ENCODE measurements at places on chromosomes 4 and X.

GRCh38 chr4:109276482-109277095, 25.9 kb downstream of the COL25A1 start:
- no peak for DNase-seq

DNA sequence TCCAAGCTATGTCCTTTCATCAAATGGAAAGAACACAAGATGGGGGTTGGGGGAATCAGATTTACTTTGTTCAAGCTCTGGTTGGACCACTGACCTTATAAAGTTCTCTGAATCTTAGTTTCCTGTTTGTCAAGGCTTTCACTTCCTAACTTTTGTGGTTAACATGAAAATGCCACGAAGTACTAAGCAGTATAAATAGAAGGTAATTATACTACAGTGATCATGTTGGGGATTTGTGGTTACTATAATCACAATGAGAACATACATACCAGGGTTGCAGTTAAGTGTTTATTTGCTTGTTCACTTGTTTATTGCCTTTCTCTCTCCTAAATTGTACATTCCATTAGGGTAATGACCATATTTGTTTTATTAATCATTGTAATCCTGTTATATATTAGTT, 53.2 kb downstream of the SPRY1 start:
- DNase-seq = no peak

DNA sequence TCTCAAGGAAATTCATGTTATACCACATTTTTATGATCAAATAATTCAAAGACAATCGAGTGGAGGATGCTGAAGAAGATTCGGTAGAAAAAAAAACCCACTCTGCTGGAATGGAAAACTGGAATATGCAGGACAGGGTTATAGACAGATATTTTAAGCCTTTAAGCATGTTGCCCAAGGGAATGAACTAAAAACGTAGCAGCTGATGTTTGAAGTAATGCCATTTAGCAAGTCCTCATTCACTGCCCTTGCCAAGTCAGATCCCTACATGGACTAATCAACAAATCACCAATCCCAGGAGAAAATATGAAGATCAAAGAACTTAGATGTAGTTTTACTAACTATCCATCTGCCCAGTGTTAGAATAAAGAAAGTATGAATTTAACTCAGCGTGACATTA, 75.6 kb upstream of the ETNPPL start:
- no peak for DNase-seq

DNA sequence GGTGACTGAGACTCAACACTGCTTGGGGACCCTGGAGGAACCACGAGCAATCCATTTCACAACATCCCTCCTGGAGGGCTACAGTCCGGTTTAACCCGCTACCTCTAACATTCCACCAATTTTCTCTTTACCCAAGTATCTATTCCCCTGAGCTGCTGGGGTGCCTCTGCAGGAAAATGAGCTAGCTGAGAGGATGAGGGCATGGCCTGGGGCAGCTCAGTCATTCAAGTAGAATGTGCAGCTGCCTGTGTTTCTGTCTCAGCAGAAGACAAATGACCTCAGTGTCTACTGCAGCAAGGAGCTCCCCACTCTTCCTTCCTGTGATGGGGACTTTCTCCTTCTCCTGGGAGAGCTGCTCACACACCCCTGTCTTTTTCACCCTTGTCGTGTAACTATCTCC, 120.8 kb downstream of the ZNF518B start:
- no peak for DNase-seq

DNA sequence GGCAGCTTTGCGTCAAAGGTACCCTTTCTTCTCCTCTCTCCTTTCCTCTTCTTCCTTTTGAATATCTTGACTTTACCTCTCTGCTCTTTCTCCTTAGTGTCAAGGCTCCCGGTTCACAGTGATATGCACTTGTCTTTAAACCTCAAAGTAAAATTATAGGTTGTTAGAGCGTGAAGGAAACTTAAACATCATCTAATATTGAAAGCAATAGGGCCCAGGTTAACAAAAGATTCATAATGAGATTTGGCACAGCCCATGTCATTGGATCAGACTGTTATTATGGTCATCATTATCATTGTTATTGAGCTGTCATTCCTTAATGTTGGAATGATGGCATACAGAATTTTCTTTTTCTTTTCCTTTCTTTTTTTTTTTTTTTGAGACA, 32.5 kb downstream of the FTHL17 start:
- DNase-seq = no peak

DNA sequence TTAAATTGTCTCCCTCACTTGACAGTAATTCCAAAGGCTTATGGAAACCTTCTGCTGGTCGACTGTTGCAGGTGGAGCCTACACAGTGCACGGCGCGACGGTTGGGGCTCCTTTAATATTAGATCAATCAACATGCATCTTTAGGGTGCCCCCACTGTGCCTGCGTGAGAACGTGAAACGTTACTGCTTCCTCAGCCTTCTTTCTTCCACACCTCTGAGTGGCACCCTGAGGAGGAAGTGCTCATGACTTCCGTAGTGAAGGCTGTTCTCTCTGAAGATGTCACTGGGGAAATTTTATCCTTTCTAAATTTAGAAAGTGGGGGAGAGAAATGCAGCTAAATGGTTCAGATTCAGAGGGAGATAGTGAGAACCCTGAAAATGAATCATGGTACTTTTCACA, 184.0 kb upstream of the ZFP42 start:
- DNase-seq = no peak

DNA sequence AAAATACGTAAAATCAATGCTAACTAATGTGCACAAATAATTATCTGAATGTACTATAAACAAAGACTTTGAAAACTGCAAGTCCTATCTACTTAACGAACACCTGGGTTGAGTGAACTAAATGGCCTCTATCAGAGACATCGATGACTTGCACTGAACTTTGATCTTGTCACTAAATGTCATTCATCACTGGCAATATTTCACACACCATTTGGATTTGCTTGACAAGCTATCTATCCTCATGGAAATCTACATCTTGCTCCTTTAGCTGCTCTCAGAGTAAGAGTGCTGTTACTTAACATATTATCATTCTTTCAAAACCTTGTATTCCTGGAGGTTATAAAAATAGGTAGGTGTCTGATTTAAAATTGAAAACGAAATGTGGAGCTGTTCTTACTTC, 289.3 kb downstream of the TLL1 start:
- no peak for DNase-seq

DNA sequence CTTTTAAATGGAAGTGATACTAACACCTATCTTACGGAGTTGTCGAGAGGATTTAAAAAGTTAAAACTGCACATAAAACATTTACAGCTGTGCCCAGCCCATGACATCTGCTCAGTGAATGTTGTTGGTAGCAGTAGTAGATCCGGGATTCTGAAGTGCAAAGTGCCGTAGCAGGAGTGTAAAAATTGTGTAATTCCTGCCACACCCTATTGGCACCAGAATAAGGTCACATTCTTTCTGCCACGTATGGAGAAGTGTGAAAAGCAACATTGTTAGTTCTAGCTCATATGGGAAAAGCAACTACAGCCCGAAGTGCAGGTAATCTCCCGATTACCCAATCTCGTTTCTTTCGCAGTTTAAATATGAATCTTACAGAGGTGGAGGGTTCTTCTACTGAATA, 31.2 kb downstream of the PRIMPOL start:
- no peak for DNase-seq

- DNase-seq = no peak
These were observed 183.4 kb downstream of the PACRGL start for GRCh38 chr4:20883677-20884076.

- no peak for DNase-seq
These were observed 162.4 kb upstream of the GPRIN3 start for GRCh38 chr4:89469930-89470375.

GRCh38 chr4:156654410-156654809, 317.2 kb downstream of the PDGFC start:
- no peak for DNase-seq

DNA sequence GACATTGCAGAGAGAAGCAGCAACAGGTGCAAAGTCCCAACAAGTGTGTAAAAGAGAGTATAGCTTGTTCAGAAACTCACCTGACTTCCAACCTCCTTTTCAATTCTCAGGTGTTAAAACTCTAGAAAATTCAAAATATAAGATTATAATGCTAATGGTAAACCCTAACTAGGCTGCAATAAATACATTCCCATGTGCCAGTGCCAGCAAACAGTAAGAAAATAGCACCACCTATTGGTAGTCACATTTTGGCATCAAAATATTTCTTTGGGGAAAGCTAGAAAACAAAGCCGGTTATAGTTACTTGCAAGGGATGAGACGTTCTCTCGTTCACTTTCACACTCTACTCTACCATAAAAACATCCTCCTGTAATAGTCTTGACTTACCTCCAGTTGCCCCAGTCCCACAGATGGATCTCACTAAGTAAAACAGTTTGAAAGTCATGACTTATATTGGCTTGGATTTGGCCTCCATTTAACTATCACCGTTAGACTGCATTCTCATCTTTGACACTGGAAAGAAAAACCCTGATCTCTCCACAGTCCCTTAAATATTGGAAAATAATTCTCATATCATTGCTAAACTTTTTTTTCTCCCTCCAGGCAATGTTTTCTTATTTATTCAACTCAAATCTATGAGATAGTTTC, 9.6 kb downstream of the BMP3 start:
- DNase-seq = no peak

- DNase-seq = peak; percentile 28
These were observed 731 bp downstream of the BRWD3 start for GRCh38 chrX:80808881-80809411.

GRCh38 chrX:56987741-56988140, 7.6 kb downstream of the SPIN3 start:
- no peak for DNase-seq

GRCh38 chrX:107726816-107727534, 48.6 kb downstream of the TSC22D3 start:
- DNase-seq = no peak

DNA sequence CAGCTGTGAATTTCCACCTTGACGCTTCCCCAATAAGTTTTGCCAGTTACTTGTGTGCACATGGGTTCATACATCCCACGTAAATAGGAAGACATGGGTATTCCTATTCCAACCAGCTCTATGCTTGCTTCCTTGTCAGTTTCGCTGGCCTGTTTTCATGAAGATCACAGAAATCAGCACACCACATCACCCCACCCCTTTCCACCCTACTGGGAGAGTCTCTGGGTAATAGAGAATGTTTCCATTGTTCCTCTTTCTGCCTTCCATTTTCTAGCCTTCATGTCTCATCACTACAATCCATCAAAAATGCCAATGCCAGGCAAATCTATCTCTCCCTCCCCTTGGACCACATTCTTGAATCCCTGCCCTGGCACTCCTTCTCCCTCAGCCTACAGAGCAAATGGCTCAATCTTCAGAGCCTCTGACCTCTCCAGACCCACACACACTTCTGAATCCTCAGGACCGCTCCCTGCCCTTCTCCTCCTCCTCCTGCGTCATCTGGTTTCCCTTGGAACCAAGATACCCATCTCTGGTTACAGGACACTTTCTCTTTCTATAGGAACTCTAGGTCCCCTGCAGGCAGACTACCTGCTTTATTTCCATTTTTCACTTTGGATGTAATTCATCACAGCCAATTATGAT, 323.3 kb downstream of the DHX15 start:
- DNase-seq = no peak

DNA sequence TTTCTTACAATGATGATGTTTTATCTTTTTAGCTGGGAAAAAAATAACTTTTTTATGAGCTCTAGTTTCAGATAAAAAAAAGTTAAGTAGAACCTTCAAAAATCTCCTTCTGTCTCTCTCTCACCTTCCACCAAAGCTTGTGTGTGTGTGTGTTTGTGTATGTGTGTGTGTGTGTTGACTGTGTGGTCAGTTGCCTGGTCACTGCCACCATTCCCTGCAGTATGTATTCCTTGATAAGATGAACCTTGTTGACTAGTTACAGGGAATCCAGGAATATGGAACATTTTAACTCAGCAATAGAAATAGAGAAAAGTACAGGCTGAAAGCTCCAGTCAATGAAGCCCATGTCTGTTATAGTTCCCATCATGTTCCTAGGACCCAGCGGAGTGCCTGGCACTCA, 143.5 kb downstream of the CORIN start:
- no peak for DNase-seq

- DNase-seq = no peak
These were observed 848.6 kb upstream of the PABPC4L start for GRCh38 chr4:135050086-135050717.

DNA sequence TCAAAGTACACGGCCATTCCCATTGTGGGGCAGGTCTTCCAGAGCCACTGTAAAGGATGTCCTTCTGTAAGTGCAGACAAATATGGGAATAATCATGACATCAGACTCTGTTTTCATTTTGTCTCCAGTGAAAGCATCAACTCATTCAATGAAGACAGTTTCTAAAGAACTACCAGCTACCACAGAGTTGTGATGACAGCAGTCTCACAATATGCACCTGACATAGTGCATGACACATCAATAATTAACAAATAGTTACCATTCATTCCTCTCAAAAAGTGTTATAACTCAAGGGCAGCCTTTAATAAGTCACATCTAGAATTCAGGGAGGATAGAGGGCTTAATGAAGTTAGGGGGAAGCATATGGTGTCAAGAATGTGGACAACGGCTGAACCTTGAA, 20.2 kb downstream of the MTTP start:
- DNase-seq = no peak

GRCh38 chr4:45350438-45350837, 624.1 kb upstream of the GNPDA2 start:
- DNase-seq = no peak

DNA sequence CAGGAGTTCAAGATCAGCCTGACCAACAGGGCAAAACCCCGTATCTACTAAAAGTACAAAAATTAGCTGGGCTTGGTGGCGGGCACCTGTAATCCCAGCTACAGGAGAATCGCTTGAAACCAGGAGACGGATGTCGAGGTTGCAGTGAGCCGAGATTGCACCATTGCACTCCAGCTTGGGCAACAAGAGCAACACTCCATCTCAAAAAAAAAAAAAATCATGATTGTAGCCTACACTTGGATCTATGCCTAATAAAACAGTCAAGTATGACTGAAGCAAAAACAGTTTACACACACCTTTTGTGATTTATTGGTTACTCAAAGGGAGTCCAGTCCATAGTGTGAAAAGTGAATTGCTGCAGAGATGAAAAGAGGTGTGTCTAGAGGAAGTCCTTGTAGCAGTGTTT, 34.7 kb upstream of the TASL start:
- DNase-seq = no peak

GRCh38 chrX:9211269-9211668, 177.3 kb upstream of the FAM9B start:
- no peak for DNase-seq

DNA sequence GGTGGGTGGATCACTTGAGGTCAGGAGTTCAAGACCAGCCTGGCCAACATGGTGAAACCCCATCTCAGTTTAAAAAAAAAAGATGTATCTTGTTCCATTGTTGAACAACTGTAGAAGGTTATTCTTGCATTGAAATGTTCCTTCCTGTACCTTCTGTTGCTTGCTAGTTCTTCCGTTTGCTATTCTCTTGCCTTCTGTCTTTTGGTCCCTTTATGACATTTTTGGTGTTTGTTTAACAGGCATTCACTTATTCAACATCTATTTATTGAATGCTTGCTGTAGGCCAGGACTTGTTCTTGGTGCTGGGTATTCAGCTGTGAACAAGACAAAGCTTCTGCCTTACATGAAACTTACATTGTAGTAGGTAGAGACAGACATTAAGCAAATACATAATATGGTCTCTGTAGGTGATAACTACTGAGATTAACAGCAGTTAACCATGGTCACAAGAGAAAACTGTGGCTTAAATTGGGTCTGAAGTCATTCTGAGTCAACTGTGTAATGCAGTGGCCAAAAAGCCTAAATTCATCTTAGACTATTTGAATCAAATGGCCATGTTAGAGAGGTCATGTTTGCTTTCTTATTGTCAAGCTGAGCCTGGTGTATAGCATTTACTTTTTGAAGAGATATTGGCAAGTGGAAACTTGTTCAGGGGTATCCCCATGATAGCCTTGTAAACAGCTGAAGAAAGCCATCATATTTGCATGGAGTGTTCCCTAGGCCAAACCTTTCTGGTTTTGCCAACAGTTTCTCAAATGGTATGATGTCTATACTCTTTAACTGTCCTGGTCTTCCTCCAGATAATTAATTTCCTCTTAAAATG, 35.6 kb downstream of the GAB1 start:
- DNase-seq = no peak

Data from nucleus accumbens (tissue), 56 donors.